ENCODE measurements at places on chromosomes 6 and 20.

- no peak for DNase-seq
Observed at GRCh38 chr20:21396599-21397340, 556 bp downstream of the NKX2-4 start.

- DNase-seq = no peak
Observed at GRCh38 chr6:21900730-21901129, 307.2 kb downstream of the SOX4 start.

DNA sequence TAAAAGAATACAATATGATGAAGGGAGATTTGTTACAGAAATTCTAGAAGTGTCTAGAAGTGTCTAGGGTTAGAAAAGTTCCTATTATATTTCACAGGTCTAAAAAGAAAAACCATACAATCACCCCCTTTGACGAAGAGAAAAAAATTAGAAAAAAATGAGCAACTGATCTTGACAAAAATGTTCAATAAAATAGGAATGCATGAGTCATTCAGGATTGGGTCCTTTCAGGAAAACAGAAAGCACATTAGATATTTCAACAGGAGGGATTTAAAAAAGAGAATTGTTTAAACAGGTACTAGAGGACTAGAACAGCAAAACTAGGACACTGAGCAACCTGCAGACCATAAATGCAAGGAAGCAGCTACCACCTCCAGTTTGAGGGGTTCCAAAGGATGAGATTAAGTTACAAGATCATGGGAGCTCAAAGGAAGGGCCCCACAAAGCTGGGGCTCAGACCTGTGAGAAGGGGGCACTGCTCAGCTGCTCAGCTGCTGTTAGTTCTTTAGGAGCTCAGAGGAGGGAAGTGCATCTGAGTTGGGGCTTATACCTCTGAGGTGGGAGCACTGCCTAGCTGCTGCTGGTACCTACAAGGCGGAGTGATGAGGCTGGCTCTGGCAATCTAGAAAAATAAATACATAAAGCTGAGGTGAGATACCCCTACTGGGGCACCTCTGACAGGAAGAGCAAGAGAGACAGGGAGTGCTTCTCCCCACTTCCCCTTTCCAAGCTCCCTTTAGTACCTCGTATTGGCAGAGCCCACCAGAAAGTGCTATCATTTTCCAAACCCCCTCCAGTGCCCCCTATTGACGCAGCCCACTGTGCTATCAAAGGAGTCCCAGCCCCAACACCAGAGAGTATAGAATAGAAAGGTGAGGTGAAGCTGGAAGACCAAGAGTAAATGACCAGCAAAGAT is 27.1 kb upstream of the BEND6 start:
- DNase-seq = no peak

DNA sequence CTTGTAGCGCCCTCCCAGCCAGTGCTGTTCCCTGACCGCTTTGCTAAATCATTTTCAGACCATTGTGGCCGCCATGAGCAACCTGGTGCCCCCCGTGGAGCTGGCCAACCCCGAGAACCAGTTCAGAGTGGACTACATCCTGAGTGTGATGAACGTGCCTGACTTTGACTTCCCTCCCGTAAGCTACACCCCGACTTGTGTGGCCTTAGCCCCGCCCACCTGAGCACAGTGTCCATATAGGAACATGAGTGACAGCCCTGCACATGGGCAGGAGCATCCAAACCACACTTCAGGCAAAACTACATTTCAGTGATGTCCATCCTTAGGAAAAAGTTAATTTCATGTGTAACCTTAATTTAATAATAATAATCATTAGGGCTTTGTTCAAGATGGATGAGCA is 51.1 kb downstream of the GNAS start:
- no peak for DNase-seq

- no peak for DNase-seq
Observed at GRCh38 chr6:68709091-68709490, 74.0 kb downstream of the ADGRB3 start.

DNA sequence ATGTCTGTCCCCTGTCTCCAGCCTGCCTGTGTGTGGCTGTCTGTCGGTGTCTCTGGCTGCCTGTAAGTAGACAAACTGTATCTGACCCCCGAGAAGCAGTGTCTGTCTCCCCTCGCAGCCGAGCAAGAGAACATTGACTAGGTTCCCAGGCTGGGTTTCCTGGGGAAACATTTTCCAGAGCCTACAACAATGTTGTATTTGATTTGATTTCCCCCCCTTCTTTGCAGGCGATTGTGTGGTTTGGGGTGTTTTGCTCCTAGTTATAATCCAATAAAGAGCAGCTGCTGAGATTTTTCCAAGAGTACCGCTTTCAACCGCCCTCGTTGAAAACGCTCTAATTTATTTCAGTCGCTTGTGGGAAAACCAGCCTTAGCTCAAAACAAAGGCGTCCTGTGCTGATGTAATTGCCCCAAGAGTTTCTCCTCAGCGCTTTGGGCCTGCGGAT is 92.6 kb downstream of the CDC5L start:
- DNase-seq = no peak

DNA sequence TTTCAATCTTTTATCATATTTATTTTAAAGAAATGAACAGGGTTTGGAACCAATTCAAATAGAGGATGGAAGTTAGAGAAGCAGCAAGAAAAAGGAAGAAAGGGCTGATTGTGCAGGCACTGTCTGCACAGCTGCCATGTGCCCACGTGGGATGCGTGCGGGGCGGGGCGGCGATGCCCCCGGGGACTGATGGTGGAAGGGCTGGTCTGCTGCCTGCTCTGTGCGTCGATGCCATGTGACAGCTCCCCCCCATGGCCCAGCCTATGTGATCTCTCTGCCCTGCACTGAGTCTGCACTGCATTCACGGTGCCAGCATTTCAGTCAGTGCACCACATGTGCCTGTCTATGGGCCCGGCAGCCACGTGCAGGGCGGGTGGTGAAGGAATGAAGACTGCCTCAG is 96.4 kb downstream of the IRF4 start:
- DNase-seq = no peak

DNA sequence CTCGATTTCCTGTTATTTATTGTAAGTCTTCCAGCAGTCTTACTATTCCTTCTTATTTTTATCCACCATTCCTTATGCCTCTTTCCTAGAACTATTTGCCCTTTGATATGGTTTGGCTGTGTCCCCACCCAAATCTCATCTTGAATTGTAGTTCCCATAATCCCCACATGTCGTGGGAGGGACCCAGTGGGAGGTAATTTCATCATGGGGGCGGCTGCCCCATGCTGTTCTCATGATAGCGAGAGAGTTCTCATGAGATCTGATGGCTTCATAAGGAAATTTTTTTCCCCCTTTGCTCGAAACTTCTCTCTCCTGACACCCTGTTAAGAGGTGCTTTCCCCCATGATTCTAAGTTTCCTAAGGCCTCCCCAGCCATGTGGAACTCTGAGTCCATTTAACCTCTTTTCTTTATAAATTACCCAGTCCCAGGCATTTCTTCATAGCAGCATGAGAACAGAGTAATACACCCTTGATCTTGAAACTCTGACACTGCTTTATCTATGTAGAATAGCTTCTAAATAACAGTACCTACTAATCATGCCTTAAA is 48.8 kb downstream of the PLN start:
- DNase-seq = no peak

DNA sequence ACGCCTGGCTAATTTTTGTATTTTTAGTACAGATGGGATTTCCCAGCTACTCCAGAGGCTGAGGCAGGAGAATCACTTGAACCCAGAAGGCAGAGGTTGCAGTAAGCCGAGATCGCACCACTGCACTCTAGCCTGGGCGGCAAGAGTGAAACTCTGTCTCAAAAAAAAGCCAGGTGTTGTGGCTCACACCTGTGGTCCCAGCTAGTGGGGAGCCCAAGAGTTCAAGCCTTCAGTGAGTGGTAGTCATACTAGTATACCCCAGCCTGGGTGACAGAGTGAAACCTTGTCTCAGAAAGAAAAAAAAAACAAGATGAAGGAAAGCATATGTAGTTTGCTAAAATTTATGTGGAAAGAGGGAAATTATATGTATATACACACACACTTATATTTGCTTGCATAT is 20.0 kb upstream of the POU5F1 start:
- DNase-seq = no peak

DNA sequence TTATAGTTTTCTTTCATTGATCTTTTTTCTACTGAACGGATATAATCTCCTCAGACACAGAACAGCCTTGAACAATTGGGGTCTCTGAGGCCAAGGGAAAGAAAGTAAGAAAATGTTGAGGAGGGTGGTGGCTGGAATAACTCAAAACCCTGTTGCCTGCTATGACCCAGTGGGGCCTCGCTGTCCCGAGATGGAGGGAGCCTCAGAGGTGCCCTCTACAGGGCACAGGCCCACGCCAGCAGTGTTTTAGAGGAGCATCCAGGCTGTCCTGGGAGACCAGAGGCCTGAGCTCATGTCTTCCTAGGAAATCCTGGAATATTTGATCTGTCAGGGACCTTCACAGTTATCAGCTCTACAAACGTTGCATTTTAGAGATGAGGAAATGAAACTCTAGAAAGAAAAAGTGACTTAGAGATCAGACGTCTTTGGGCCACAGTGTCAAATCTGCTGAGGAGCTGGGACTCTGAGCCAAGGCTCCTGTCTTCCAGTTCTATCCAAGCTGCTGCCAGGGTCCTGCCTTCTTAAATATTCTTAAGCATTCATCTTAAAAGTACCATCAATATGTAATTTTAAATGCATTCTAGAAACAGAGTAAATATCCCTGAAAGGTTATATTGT is 26.3 kb downstream of the ALDH5A1 start:
- DNase-seq = no peak

DNA sequence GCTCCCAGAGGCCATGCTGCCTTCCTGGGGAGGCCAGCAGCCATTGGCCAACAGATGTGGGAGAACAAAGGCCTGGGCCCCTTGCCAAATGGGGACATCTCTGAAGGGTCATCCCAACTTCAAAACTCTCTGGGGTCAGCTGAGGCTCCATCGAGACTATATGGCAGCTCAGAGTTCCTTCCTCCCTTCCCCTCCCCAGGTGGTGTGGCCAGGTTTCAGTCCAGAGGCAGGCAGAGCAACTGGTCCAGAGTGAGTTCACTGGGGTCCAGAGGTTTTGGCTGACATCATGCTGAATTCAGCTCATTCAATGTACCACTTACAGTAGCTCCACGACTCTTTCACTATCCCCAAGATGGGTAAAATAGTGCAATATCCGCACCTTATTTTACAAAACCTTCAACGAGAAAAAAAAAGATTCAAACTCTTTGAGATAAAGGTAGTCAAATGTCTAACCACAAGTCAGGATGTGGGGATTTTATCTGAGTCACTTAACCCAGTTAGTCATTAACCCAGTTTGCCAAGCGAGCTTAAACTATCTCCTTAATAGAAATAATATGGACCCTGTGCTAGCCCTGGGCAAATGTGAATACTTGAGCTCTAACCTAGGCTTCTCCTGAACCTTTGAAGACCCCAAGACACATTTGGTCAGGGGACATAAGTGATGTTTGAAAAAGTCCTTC is 108.4 kb upstream of the PLEKHG1 start:
- DNase-seq = no peak

DNA sequence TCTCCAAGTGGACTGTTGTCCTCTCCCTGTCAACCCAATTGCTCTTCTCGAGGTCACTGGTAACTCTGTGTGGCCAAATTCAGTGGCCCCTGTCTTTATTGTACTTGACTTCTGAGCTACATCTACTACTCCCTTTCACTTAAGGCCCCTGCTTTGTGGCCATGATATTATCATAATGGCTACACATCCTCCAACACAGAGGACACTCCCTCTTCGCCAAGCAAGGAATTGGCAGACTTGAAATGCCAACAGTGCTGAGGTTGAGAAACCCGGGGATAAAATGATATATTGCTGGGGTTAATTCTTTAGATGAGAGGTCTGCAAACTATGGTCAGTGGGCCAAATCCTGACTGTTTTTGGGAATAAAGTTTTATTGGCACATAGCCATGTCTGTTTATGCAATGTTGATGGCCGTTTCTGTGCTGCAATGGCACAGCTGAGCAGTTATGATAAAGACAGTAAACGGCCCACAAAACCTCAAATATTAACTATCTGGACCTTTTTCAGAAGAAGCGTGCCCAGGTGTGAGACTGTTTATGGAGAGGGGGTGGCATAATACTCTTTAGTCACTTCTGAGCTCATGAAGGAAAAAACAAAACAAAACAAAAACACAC is 12.0 kb upstream of the MRPS10 start:
- no peak for DNase-seq

- DNase-seq = no peak
Observed at GRCh38 chr20:49318430-49319207, 40.8 kb upstream of the ZNFX1 start.

DNA sequence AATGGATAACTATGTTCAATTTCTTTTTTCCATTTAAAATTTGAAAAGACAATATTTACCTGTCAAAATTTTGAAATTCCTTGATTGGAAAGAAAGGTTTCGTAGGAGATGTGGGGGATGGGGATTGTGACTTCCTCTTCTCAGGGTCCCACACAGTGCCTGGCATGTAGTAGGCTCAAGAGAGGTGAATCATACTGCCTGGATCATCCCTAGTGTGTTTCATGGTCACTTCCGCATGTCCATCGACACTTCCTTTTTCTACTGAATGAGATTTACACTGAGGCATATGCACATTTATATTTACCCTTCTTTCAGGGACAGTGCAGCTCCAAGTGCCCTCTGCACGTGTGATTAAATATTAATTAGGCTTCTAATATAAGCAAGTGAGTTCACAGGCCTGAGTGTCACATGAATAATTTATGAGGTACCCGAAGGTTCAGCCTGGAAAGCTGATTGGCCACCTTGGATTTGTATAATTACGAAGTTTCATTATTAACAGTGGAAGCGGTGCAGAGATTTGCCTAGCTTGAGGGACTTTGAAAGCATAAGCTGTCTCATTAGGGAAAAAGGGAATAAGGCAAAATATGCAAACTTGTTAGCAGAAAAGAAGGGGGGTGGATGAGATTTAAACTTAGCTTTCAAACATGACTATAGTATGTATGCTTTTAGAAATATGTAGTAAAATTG is 177.5 kb upstream of the MMS22L start:
- no peak for DNase-seq

DNA sequence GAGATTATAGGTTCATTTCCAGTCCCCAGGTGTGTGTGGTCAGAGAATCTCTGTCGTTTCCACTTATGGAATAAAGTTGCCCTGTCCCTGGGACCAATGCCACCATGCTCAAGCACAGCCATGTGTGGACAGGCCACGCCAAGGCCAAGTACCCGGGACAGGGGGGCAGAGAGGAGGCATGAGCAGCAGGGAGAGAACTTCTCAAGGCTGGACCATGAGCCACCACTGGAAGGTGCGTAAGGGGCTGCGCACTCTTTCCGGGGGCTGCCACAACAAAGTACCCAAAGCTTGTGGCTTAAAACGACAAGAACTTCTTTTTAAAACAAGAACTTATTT is 209.2 kb upstream of the KCNQ5 start:
- DNase-seq = no peak
